HFFc6 (cell line): ENCODE measurements at places on chromosomes 4 and X.

DNA sequence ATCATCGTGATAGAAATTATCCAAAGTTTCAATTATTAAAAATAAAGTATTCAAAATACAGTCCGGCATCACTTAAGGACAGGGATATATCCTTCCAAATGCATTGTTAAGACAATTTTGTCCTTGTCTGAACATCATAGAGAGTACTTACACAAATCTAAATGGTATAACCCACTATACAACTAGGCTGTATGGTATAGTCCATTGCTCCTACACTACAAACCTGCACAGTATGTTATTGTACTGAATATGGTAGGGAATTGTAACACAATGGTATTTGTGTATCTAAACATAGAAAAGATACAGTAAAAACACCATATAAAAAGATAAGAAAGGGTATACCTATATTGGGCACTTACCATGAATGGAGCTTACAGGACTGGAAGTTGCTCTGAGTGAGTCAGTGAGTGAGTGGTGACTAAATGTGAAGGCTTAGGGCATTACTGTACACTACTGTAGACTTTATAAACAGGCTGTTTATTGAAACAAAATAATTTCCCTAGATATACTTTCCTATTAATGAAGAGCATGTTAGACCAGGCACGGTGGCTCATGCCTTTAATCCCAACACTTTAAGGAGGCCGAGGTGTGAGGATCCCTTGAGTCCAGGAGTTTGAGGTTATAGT is 44.8 kb upstream of the PTPN13 start:
- peak; percentile 55 for DNase-seq

- no peak for DNase-seq
Measured at GRCh38 chrX:43716696-43717095, 60.6 kb downstream of the MAOA start.

DNA sequence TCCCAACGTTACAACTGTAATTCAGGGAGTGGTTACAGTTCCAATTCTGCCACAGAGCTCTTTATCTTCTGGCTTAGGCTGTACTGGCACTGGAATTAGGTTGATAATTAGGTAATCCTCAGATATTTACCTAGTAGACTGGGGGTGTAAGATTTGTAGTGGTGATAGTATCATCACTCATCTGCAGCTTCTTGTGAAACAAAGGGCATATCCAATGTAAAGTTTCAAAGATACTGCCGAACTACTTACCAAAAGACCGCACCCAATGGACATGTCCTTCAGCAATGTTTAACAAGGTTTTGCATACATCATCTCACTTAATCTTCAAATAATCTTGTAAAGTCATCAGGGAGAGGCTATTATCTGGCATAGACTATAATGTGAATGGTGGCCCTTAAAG is 20.8 kb downstream of the ADGRG4 start:
- no peak for DNase-seq

DNA sequence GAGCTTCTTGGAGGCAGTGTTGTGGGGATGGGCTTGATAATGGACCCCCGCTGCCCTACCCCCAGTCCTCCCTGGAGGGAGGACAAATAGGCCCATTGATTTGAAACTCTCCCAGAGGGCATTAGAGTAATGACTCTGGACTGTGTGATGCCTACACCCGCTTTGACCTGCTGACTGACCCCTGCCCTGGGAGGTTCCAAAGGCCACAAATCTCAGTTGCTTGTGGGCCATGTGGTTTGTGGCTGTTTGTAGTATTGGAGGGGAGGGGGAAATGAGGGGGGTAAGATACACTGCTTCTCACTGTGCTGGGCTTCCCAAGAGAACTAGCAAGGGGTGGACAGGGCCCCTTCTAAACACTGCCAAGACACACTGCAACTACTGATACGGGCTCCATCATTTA is 27.6 kb upstream of the BCORL1 start:
- no peak for DNase-seq

DNA sequence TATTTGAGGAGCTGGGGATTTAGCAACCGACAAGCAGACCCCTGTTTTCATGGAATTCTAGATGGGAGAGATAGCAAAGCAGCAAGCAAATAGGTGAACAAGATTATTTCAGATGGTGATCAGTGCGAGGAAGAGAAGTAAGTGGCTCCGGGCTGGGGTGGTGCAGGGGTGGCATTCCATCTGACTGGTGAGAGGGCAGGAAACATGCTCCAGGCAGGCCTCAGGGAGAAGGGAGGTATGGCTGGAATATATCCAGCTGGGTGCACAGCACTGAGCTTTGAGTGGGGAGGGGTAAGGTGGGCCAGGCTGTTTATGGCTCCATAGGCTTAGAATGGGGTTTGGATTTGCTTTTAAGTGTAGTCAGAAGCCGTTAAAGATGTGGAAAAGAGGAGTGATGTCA is 21.2 kb downstream of the PTTG2 start:
- no peak for DNase-seq

- no peak for DNase-seq
Measured at GRCh38 chr4:108219998-108220397, 51.3 kb upstream of the LEF1 start.

DNA sequence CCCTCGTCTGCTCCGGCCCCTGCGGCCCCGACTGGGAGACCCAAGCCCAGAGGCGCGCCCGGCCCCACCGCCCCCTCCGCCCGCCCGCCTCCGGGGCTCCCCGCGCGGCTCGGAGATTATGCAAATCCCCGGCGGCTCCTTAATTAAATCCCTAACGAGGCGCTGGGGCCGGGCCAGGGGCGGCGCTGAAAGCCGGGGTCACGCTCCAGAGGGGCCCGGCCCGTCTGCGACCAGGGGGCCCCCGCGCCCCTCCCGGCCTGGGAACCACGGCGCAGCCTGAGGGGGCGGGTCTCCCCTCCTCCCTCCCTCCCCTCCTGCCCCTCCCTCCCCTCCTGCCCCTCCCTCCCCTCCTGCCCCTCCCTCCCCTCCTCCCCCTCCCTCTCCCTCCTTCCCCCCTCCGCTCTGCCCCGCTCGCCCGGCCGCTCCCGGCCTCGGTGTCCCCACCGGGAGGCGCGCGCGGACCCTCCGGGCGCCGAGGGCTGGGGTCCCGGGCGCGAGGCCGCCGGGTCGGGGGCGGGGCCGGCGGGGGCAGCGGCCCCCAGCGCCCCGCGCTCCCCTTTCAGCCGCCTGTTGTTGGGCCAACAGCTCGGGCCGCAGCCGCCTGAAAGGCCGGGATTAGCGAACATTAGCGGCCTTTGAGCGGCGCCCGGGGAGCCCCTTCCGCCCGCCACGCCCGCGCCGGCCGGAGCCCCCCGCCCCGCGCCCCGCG is 25.9 kb upstream of the FGFR3 start:
- no peak for DNase-seq

GRCh38 chr4:15913631-15913970 is 24.9 kb downstream of the FGFBP1 start:
- DNase-seq = peak; percentile 93

DNA sequence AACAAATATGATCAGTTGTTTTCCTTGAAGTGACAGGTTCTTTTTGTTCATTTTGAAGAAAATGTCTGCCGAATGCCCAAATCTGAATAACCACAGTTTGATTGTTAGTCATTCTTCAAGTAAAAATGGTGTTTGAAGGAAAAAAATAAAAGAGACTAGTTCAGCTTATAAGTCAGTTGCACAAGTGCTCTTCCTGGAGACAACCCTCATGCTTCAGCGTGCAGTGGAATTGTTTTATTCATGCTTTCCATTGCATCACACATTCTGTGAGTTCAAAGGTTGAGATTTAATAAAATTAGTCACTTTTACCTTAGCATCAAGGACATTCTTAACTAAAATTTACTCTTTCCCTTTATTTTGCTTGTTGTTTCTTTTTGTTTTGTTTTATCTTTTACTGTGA is 404.9 kb downstream of the ZNF674 start:
- DNase-seq = no peak

DNA sequence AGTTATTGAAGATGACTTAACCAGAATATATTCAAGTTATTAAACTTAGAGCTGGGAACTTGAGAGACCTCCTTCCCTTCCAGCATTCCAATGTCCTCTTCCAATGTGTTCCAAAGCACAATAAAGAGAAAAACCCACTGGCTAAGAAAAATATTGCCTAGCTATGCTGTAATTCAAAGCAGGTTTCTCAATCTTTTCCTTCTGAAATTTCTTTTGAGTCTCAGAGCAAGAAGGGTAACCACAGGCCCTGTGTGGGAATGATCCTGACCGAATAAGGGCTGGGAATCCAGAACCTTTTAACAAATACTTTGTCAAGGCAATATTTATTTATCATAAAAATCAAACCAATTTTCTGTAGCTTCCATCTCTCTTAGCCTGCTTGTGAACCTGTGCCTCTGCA is 150.7 kb upstream of the SFRP2 start:
- no peak for DNase-seq

- DNase-seq = no peak
Measured at GRCh38 chr4:142156256-142156655, 519.9 kb downstream of the IL15 start.
